ENCODE measurements at places on chromosomes 3 and 15.

GRCh38 chr3:130048726-130049125, 32.9 kb upstream of the ALG1L2 start:
- no peaks in the 10 kb centered on the region for H3K4me1 ChIP-seq
- H3K4me3 ChIP-seq = no peak overlapping the region
- no peak for DNase-seq
- H3K27ac ChIP-seq = no peak overlapping the region
- H3K27me3 ChIP-seq = peaks cover 7% of the 10 kb centered on the region

GRCh38 chr15:56759450-56759845, 26.1 kb upstream of the ZNF280D start:
- no peaks in the 10 kb centered on the region for H3K4me1 ChIP-seq
- no peak overlapping the region for H3K27ac ChIP-seq
- no peak for DNase-seq
- peaks cover 8% of the 10 kb centered on the region for H3K27me3 ChIP-seq
- peaks cover 2% of the 10 kb centered on the region for H3K36me3 ChIP-seq

GRCh38 chr3:3714572-3714971, 84.7 kb upstream of the LRRN1 start:
- H3K27ac ChIP-seq = no peak overlapping the region
- DNase-seq = no peak
- no peaks in the 10 kb centered on the region for H3K4me1 ChIP-seq
- no peaks in the 10 kb centered on the region for H3K36me3 ChIP-seq
- no peak overlapping the region for H3K4me3 ChIP-seq

- H3K4me1 ChIP-seq = peaks cover 9% of the 10 kb centered on the region
- H3K27ac ChIP-seq = peak overlapping the region; percentile 86
- H3K27me3 ChIP-seq = no peaks in the 10 kb centered on the region
- DNase-seq = no peak
These were observed 6.6 kb upstream of the ICE2 start for GRCh38 chr15:60485365-60486055.

DNA sequence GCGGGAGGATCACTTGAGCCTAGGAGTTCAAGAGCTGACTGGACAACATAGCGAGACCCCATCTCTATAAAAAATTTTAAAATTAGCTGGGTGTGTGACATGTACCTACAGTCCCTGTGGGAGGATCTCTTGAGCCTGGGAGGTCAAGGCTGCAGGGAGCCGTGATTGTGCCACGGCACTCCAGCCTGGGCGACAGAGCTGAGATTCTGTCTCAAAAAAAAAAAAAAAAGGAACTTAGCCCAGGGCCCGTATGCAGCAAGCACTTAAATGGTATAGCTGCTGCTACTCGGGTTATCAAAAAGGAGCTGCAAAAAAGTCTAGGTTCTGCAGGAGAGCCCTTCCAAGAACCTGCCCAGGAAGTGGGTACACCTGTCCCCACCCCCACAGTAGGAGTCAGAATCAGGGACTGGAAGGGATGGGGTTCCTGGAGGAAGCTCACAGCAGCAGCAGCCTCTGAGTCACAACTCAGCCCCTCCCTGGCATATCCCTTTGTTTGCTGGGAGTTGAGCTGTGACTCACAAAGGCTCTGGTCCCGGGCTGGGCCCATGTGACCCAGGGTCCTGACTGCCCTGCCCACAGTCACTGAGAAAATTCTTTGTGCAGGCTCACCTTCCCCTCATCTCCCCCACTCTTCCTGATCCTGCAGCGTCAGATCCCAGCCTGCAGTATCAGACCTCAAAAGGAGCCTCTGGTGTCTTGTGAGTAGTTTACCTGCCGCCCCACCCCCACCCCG, at the start of gene SPATA12:
Gene SPATA12, plus strand, starts transcription at position 576 of the 733 bp plus-strand sequence. CDS start 13,031 bp downstream, outside the sequence.
- no peak within 1 kb of the TSS for H3K4me3 ChIP-seq
- DNase-seq = no peak
- H3K4me1 ChIP-seq = peaks cover 6% of the 10 kb centered on the region
- peaks cover 7% of the 10 kb centered on the region for H3K36me3 ChIP-seq
- no peak within 1 kb of the TSS for H3K27ac ChIP-seq
- peaks cover 20% of the 10 kb centered on the region for H3K27me3 ChIP-seq

DNA sequence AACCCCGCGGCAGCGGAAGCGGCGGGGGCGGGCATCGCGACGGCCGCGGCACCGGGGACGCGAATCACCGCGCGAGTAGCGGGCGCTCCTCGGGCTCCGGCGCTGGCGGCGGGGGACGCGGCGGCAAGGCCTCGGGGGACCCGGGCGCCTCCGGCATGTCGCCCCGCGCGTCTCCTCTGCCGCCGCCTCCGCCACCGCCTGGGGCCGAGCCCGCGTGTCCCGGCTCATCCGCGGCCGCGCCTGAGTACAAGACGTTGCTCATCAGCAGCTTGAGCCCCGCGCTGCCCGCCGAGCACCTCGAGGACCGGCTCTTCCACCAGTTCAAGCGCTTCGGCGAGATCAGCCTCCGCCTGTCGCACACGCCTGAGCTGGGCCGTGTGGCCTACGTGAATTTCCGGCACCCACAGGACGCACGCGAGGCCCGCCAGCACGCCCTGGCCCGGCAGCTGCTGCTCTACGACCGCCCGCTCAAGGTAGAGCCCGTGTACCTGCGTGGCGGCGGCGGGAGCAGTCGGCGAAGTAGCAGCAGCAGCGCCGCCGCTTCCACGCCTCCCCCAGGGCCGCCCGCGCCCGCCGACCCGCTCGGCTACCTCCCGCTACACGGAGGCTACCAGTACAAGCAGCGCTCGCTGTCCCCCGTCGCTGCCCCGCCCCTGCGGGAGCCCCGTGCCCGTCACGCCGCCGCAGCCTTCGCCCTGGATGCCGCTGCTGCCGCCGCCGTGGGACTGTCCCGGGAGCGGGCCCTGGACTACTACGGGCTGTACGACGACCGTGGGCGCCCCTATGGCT, 675 bp downstream of the RBM15B start:
- H3K4me1 ChIP-seq = peaks cover 37% of the 10 kb centered on the region
- H3K27me3 ChIP-seq = no peaks in the 10 kb centered on the region
- DNase-seq = peak; percentile 25
- peak overlapping the region; percentile 85 for H3K27ac ChIP-seq
- H3K36me3 ChIP-seq = peaks cover 8% of the 10 kb centered on the region

- H3K4me3 ChIP-seq = no peak overlapping the region
- no peaks in the 10 kb centered on the region for H3K36me3 ChIP-seq
- no peak for DNase-seq
- H3K27me3 ChIP-seq = no peaks in the 10 kb centered on the region
These were observed 119.1 kb upstream of the ADAMTS9 start for GRCh38 chr3:64806668-64807605.

- no peaks in the 10 kb centered on the region for H3K27me3 ChIP-seq
- no peak overlapping the region for H3K4me3 ChIP-seq
- no peak overlapping the region for H3K27ac ChIP-seq
- no peak for DNase-seq
- no peaks in the 10 kb centered on the region for H3K4me1 ChIP-seq
These were observed 89.4 kb downstream of the C3orf70 start for GRCh38 chr3:185063431-185063830.

- DNase-seq = no peak
- no peaks in the 10 kb centered on the region for H3K27me3 ChIP-seq
- no peaks in the 10 kb centered on the region for H3K36me3 ChIP-seq
- no peaks in the 10 kb centered on the region for H3K4me1 ChIP-seq
- no peak overlapping the region for H3K4me3 ChIP-seq
These were observed 490.1 kb upstream of the ZNF385D start for GRCh38 chr3:22241110-22241509.
